ENCODE measurements at places on chromosomes 3 and 15.

GRCh38 chr3:43206105-43206504 lies 80.2 kb upstream of the SNRK start:
- no peaks in the 10 kb centered on the region for H3K4me1 ChIP-seq
- H3K4me3 ChIP-seq = no peak overlapping the region
- peaks cover 3% of the 10 kb centered on the region for H3K27me3 ChIP-seq
- DNase-seq = no peak
- no peaks in the 10 kb centered on the region for H3K36me3 ChIP-seq

DNA sequence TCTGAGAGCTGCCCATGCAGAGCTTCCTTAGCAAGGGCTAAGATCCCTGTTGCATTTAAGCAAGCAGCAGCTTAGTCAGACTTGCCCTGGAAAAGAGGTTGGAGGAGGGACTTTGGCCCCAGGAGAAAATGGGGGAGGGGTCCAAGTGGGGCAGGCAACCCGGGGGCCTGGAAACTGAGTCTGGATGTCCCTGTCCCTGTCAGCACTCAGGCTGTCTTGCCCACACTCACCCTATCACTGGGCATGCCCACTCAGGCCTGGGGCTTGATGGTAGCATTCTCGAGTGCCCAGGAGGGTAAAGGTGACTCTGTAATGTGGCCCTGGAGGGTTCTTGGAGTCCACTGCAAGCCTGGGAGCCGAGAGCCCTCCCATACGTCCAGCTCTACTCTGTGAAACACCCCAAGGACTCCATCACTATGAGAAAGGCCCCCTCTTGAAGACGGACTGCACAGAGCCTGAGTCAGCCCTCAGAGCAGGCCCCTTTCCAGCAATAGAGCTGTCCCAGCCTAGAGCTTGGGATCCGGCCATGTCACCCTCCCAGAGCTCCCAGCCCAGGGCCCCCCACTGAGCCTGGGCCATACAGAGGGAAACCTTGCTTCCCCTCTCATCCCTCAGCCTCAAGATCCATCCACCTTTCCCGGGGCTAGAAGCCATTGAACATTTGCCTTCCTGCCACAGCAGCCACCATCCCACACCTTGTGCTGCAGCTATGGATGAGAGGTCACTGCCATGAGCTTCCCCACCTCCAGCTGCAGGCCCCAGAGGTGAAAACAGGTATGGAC lies 13.4 kb downstream of the MYL3 start:
- peaks cover 1% of the 10 kb centered on the region for H3K36me3 ChIP-seq
- no peak for DNase-seq
- peaks cover 6% of the 10 kb centered on the region for H3K4me1 ChIP-seq
- no peak overlapping the region for H3K27ac ChIP-seq
- no peaks in the 10 kb centered on the region for H3K27me3 ChIP-seq

DNA sequence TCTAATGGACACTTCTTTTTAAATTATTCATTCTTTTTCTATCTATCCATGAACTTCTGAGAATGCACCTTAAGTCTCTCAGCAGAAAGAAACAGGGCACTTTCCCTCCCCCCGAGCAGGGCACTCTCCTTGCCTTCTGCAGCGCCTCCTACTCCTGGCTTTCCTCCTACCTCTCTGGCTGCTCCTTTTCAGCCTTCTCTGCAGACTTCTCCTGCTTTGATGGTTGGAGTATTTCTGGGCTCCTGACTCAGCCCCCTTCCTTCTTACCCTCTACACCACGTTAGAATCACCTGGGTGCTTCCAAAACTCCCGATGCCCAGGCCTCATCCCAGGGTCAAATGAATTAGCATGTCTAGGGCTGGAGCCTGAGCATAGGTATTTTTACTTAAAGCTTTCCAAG lies 3.4 kb downstream of the SCN5A start:
- no peaks in the 10 kb centered on the region for H3K27me3 ChIP-seq
- no peak overlapping the region for H3K4me3 ChIP-seq
- no peak overlapping the region for H3K27ac ChIP-seq
- no peaks in the 10 kb centered on the region for H3K36me3 ChIP-seq

DNA sequence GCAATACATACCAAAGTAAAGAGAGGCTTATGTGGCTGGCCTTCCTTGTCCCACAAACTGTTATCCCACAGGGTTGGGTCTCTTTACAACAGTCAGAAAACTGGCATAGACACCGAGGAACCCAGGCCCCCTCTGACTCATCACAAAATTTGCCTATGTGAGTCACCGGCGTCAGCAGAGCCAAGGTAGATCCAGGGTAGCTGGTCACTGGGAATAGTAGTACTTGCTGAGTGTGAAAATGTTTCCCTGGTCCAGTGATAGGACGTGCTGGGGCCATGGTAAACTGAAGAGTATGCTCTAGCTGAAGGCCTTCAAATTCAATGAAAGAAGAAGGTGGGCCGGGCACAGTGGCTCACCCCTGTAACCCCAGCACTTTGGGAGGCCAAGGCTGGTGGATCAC lies 27.1 kb upstream of the SKIL start:
- no peaks in the 10 kb centered on the region for H3K4me1 ChIP-seq
- H3K27ac ChIP-seq = no peak overlapping the region
- no peaks in the 10 kb centered on the region for H3K27me3 ChIP-seq
- H3K4me3 ChIP-seq = no peak overlapping the region
- no peak for DNase-seq
- H3K36me3 ChIP-seq = no peaks in the 10 kb centered on the region

DNA sequence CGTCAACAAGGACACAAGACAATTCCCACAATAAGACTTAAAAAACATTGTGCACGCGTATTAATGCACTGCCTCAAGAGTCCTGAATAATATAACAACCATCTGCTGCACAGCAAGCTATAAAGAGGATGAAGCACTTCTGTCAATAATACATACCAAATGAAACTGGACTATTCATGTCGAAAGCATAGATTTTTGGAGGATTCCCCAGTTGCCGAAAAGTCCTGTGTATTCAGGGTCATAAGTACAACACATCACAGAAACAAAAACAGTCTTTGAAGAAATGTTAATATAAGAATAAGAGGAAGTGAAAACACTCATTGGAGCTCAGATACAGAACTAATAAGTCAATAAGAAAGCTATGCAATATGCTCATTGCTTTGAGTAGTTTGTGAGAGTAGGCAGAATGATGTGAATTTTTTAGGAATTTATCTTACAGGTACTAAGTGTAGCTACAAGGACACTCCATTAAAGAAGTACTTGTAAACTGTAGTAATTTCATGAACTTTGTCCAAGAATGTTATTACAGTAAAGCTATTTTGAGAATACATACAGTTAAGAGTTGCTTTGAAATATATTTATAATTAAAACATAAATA lies 31.6 kb downstream of the CBLB start:
- H3K4me1 ChIP-seq = peaks cover 78% of the 10 kb centered on the region
- H3K27me3 ChIP-seq = no peaks in the 10 kb centered on the region
- DNase-seq = no peak
- H3K27ac ChIP-seq = peak overlapping the region; percentile 82

DNA sequence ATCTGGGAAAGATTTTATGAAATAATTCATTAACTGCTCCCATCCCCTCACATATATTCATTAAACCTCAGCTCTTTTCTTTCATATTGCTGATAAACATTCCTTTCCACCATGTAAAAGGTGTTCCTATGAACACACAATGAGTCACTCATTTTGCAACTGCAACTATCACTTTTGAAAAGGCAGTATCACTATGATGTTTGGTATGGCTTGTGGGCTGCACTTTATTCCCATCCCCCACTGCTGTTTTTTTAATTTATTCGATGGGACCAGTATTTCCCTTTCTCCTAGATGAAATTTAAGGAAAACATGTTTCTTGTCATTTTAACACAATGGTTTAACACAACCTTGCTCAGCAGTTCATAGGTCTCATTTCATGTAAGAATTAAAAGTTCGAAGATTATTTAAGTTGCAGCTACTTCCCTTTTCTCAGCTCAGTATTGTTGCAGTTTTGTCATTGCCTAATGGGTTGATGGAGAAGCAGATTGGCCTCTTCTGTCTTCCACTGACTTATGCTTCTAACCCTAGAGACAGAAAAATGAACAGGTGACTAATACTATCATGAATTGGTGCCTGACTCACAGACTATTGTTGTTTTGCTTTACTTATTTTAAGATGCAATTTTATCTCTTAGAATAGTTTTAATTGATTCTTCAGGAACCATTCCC lies 280.3 kb downstream of the ZPLD1 start:
- no peak overlapping the region for H3K4me3 ChIP-seq
- no peak for DNase-seq
- H3K27ac ChIP-seq = no peak overlapping the region
- H3K4me1 ChIP-seq = no peaks in the 10 kb centered on the region
- H3K36me3 ChIP-seq = no peaks in the 10 kb centered on the region

DNA sequence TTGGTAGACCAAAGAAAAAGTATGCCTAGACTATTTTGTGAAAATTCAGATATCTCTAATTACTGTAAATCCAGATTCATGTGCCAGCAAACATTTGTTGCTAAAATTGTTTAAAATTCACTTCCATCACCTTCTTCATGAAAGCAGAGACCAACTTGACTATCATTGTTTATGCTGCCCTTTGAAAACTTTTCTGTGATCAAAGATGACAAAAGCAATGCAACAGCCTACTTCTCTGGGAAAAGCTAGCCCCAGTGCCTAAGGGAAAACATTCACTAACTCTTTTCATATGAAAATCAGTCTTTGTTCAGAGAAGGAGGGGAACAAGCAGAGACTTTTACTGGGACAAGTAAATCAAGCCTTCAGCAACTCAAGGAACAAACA lies 178.0 kb upstream of the P2RY1 start:
- no peaks in the 10 kb centered on the region for H3K36me3 ChIP-seq
- H3K27me3 ChIP-seq = peaks cover 17% of the 10 kb centered on the region
- no peak overlapping the region for H3K27ac ChIP-seq

DNA sequence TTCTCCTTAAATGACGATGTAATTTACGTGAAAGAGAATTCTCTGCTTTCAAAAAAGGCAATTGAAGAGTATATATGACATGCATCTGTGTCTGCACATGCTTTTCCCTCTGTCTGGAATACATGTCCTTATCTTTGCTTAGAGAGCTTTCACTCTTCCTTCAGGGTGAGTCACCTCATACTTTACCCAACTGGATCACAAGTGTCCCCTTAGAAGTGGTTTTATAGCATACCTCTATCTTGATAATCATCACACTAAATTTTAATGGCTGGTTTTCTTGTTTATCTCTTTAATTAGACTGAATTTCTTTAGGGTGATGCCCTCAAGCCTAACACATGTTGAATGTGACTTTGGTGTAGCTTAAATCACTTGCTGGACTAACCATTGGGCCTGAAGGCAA lies 178.9 kb downstream of the SV2B start:
- H3K27me3 ChIP-seq = peaks cover 44% of the 10 kb centered on the region

DNA sequence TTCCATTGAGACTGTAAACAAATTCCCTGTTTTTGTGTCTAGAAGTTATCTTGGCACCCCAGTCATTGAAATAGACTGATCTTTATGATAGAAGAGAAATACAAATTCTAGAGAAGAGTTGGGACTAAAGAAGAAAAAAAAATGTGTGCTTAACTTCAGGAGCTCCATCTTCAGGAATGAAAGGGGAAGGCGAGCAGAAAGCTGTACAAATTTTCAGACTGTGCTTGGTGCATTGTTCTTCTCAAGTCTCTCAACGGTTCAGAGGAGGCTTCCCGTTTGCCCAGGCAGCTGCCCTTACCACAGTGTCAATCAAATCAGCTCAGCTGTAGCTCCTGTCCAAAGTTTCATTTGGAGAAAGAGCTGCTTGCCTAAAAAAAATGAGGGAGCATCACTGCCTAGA lies 41.7 kb downstream of the OXSM start:
- no peak overlapping the region for H3K4me3 ChIP-seq
- no peak for DNase-seq
- no peak overlapping the region for H3K27ac ChIP-seq
- no peaks in the 10 kb centered on the region for H3K36me3 ChIP-seq
- H3K27me3 ChIP-seq = peaks cover 30% of the 10 kb centered on the region

GRCh38 chr3:181298421-181298820 lies 308.9 kb upstream of the DNAJC19 start:
- H3K4me1 ChIP-seq = no peaks in the 10 kb centered on the region
- no peaks in the 10 kb centered on the region for H3K36me3 ChIP-seq
- H3K27ac ChIP-seq = no peak overlapping the region
- no peaks in the 10 kb centered on the region for H3K27me3 ChIP-seq

DNA sequence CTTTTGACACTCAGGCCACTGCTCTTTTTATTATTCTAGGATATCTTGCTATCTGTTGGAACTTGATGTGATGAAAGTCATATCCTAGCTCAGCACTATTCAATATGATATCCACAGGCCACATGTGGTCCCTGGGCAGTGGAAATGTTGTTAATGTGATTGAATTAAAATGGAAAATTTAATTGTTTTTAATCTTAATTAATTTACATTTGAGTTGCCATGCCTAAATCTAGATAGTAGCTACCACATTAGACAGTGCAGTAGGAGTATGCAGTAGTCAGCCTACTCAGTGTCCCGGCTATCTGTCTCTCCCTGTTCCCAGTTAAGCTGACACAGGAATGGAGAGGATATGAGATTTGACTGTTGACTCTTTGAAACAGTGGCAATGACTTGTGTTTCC lies 460.2 kb downstream of the GBE1 start:
- no peak for DNase-seq
- no peaks in the 10 kb centered on the region for H3K4me1 ChIP-seq
- no peaks in the 10 kb centered on the region for H3K36me3 ChIP-seq
- no peak overlapping the region for H3K4me3 ChIP-seq

DNA sequence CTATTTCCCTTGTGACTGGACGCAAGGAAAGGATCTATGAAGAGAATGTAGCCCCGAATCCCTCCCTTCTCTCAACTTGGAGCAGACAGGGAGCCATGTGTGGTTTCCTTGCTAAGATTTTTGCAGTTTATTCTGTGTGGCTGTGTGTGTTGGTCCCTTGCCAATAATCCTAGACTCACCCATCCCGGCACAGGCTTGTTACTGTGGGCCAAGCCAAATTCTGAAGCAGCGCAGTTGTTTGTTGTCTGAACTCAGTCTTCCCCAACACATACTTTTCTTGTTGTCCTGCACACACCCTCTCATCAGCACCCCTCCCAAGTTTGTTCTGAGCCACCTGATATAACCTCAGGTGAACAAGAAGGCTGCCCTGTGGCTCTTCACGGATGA lies 193.3 kb upstream of the CTDSPL start:
- no peaks in the 10 kb centered on the region for H3K36me3 ChIP-seq
- no peaks in the 10 kb centered on the region for H3K4me1 ChIP-seq
- DNase-seq = no peak
- peaks cover 39% of the 10 kb centered on the region for H3K27me3 ChIP-seq

GRCh38 chr3:14494279-14494972 lies 45.7 kb downstream of the GRIP2 start:
- peaks cover 5% of the 10 kb centered on the region for H3K36me3 ChIP-seq
- H3K4me1 ChIP-seq = no peaks in the 10 kb centered on the region
- H3K27me3 ChIP-seq = no peaks in the 10 kb centered on the region
- H3K27ac ChIP-seq = no peak overlapping the region
- no peak overlapping the region for H3K4me3 ChIP-seq
- no peak for DNase-seq
